Endothelial cell of umbilical vein (primary cell): ENCODE measurements at places on chromosomes 2 and 18. TPM values are rescaled to one million over a fixed set of nuclear protein-coding genes. Genes with fewer than 3 reads are reported as not detected.

DNA sequence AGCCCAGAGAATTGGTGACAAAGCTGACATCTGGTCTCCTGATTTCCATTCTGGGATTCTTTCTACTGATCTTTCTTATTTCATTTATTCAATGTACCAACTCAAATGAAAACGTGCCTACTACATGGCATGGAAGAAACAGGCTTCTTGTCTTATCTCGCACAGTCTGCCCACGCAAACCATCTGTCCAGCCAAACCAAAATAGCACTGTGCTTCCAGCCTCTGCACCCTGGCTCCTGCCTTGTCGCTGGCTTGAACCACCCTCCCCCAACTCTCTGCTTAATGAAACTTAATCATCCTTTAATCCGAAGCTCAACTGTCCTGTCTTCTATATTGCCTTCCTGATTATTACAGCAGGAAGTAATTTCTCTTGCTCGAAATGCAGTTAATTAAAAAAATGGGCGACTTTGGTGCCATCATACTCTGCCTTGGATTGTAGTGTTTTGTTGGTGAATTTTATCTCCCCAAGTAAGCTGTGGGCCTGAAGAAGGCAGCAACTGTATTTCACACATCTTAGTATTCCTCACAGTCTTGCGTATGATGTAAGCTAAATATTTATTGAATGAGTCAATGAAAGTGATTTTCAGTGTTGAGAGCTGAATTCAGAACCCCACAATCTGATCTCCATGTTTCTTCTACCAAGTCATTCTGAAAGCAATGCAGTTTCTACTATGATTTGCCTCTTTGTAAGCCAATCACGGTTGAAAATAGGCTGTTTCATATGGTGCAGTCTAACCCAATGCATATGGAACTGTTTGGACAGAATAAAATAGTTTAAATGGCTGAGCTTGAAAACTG lies 190.8 kb downstream of the TMEM247 start:
- DNase-seq, result no peak

DNA sequence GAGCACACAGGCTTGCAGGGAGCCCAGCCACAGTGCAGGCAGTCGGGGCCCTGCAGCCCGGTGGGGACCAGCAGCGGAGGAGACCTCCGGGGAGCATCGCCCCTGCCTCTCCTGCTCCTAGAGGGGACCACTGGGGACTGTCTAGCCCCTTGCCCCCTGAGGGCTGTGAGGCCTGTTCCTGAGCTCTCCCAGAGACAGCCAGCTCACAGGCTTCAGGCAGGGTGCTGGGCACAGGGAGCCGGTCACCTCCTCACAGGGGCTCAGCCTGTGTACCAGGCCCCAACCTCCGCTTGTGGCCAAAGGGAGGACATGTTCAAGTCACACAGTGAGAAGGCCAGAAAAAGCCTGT lies 3.5 kb upstream of the NMUR1 start:
- no peak for DNase-seq

FAP gene
- 2.0 TPM in 1 of 2 replicates, not detected in the other for total RNA-seq

DPP10 gene
- not detected in 2 replicates for total RNA-seq

DNA sequence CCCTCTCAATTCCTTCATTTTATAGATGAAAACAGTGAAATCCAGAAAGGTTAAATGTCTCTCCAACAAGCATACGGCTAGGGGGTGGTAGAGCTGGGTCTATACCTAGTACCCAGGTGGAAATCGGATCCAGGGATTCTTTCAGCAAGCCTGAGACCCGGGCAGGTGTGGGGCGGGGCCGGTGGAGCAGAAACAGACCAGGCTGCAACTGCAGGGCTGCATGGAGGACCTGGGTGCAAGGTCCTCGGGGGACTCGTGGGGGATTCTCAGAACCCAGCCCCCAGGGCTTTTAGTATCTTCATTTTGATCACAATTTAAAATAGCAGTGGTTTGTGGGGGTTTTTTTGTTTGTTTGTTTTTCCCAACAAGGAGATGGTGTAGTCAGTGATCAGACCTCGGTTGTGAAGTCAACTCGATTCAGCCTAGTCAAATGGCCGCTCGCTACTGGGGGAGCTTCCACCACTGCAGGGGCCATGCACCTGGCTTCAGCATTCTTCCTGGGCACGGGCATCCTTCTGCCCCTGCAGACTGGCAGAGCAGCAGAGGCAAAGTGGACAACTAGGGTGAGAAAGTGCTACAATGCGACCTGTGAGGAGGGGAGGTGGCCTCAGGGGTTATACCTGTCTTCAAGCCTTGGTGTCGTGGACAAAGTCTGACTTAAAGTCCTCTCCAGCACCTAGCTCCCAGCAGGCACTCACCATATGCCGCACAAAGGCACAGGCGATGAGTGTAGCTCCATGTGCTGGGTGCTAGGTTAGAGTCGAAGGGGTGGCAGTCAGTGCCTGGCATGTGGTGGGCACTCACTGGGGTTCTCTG lies 46.3 kb downstream of the GORASP2 start:
- no peak for DNase-seq

DNA sequence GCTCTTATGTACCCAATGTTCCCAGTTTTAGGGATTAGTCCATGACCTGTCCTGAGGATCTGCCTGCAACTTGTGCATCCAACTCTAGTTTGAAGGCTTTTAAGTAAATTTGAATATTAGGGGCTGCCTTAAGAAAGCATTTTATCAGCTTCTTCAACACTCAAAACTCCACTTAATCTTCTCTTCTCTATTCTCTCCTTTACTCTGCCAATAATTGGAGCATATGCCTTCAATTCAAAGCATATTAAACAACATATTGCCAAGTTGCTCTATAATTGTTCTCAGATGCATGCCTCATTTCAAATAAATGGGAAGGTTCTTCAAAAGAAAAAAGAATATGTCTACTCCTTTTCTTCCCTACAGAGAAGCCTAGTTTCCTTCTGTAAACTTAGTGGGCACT lies 84.8 kb upstream of the NCKAP5 start:
- DNase-seq, result no peak

GRCh38 chr2:46303822-46304221 lies 6.6 kb downstream of the EPAS1 start:
- peak; percentile 51 for DNase-seq

- no peak for DNase-seq
Observed at GRCh38 chr2:50975546-50975945, 56.4 kb downstream of the NRXN1 start.

DSG4 gene
- not detected in 2 replicates for total RNA-seq

DNA sequence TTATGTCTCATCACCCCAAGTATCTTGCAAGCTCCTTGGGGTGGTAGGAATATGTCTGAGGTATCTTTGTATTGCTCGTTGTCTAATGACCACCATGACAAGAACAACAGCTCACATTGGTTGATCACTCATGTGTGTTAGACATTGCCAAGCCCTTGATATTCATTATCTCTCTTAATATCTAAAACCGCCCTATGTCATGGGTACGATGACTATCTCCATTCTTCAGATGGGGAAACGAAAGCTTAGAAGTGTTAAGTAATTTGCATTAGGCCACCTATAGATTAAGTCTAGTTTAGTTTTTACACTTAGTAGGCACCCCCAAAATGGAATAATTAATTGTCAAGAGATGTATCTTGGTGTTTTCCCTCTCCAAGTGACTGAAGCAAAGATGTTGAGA lies 57.0 kb downstream of the ICOS start:
- no peak for DNase-seq

CDC42EP3 gene
- total RNA-seq, result 40.2 and 54.7 TPM in 2 replicates

DNA sequence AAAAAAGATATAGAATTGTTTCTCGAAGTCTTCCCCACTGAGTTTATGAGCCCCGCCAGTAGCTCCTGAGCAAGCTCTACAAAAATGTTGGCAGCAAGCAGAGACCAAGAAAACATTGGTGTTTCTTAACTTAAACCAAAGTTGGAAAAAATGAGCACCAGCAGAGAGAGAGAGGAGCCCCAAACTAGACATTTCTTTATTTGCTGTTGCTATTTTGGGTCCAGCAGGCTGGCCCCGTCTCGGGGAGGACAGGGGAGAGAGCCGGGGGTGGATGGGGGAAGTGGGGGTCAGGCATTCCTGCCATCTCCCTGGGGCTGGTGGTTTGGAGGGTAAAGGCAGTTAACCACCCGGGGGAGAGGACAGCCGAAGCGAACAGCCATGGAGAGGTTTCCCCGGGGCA lies 113.0 kb downstream of the DYSF start:
- no peak for DNase-seq

DNA sequence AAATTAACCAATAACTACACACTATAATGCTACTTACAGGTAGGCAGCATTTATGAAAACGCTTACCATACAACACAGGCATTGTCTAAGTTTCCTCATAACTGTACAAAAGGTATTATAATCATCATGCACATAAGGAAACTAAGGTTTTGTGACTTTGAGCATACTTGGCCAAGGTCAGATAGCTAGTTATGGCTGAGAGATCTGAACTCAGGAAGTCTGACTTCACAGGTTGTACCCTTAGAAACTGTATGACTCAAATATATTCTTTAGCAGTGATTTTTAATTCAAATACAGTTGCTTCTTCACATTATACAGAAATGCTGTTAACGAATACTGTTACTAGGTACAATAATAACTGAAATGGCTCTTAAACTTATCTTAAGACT lies 89.3 kb downstream of the TRIP12 start:
- DNase-seq, result peak; percentile 70

COLEC11 gene
- not detected in 2 replicates for total RNA-seq

GRCh38 chr2:2798337-2798736 lies 467.3 kb upstream of the MYT1L start:
- DNase-seq, result no peak

TFCP2L1 gene
- not detected in 2 replicates for total RNA-seq

- no peak for DNase-seq
Observed at GRCh38 chr18:38198956-38199355, 633.4 kb upstream of the CELF4 start.

- DNase-seq, result no peak
Observed at GRCh38 chr2:176682278-176682677, 413.0 kb downstream of the MTX2 start.

DNA sequence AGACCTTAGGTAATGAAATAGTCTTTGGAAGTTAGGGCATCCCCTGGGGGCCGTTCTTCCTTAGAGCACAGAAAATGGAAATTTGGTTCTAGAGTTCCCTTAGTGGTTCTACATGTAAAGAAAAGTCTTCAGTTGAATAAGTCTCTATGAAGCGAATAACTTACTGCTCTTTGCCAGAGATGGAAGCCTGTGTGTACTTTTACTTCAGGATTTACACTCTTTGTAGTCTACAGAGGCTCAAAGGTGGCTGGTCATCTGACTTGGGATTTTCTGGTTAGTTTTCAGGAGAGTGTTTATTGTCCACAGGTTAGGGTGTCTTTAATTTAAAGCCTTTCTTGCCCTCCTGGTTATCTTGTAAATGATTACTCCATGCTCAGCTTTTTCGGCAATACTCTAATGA lies 210.6 kb downstream of the ZNF521 start:
- no peak for DNase-seq

RTP5 gene
- total RNA-seq, result not detected in 2 replicates

DNA sequence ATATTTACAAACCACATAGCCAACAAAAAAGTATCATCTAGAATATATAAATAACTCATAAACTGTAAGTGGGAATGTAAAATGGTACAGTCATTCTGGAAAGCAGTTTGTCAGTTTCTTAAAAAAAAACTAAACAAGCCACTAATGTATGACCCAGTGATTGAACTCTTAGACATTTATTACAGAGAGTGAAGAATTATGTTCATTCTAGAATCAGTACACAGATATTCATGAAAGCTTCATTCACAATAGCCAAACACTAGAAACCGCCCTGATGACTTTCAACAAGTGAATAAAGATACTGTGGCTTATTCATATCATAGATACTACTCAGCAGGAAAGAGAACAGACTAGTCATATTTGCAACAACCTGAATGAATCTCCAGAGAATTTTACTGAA lies 1541.5 kb downstream of the LRP1B start:
- DNase-seq, result no peak

GRCh38 chr2:43521568-43521967 lies 74.3 kb downstream of the THADA start:
- no peak for DNase-seq

DAW1 gene
- total RNA-seq, result 2.0 and 3.2 TPM in 2 replicates
